Right renal cortex interstitium (tissue), 3 donors: ENCODE measurements at places on chromosomes 1 and 21.

- no peak for DNase-seq
Observed at GRCh38 chr21:17397703-17398102, 115.1 kb upstream of the CXADR start.

DNA sequence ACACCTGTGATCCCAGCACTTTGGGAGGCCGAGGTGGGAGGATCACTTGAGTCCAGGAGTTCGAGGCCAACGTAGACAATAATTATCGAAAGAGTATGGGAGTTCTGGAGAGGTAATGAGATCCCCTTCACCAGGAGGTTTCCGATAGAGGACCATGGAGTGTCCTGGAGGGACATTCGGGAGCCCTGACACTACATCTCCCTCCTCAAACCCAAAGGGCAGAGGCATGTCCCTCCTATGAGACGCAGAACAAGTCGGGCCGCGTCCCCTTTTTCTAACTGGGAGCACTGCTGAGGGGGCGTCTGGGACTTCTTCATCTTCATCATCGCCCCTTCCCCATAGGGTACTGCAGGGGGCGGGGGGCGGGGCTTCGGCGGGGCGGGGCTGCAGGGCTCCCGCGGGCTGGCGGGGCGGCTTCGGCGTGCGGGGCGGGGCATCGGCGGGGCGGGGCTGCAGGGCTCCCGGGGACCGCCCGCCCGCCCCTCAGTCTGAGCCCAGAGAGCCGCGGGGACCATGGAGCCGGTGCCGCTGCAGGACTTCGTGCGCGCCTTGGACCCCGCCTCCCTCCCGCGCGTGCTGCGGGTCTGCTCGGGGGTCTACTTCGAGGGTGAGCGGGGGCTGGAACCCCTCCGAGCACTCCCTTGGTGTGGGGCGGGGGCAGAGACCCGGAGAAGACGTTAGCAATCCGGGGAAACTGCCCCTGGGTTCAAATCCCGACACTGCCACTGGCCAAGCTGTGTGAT, at the start of gene THEMIS2:
THEMIS2 (plus strand) TSS at position 486 of the 743 bp plus-strand sequence; CDS start at position 514, 28 bp downstream.
- no peak for DNase-seq

- DNase-seq = no peak
Observed at GRCh38 chr1:46547481-46548383, 3.7 kb downstream of the KNCN start.

DNA sequence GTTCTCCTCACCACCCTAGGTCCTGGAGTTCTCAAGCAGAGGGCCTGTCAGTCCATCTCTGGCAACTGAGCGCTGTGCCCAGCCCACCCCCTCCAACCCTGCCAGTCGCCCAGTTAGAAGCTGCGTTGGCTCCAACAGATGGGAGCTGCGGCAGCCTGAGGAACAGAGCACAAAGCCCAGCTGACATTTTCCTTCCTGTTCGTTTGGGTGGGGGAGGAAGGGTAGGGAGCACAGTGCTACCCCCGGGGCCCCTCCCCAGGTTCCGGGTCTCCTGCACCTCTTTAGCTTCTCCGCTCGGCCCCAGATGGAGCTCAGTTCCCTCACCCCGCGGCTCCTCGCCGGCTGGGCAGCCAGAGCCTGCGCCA, 1.4 kb downstream of the LRRN2 start:
- DNase-seq = no peak

GRCh38 chr1:221759436-221759835, 17.5 kb upstream of the DUSP10 start:
- no peak for DNase-seq

- no peak for DNase-seq
Observed at GRCh38 chr1:27132147-27132546, 22.8 kb downstream of the SLC9A1 start.
